ENCODE measurements at places on chromosomes 7 and 10.

DNA sequence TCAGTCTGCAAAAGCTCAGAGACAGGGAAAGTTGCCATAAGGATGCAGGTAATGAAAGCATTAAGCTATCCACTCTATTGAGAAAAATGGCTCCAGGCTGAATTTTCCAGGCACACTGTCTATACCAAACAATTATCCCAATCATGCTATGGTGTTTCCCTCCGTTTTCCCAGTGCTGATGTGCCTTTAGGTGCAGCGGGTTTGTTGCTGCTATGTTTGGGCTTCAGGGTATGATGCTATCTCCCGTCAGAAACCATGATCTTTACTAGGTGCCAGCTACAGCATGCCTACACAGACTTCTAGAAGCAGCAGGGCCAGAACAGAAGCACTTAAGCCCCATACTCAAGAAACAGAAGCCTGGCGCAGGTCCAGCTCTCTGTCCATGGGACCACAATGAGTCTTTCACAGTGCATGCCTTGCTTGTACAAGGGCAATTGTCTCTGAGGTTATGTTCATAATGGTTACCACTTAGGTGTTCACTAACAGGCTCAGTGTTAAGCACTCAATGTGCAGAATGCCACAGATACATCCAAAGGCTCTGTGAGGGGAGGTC, 19.4 kb downstream of the STEAP1B start:
- no peak for DNase-seq

DNA sequence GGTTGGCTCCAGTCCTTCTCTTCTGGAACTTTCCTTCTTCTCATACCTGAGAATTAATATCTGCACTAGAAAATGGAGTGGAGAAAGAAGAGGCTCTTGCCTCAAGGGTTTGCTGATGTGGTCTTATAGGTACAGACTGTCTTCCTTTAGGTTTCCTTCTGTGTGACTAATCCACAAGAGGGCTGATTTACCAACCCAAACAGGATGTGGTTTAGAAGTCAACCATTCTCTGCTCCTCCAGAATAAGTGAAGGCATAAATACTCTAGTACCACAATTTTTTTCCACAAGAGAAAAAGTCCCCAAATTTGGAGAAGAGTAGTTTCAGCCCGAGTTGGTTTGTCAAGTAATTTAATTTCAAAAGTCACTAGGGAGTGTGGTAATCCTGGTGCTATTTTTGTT, 85.8 kb downstream of the NRP1 start:
- DNase-seq, result no peak

DNA sequence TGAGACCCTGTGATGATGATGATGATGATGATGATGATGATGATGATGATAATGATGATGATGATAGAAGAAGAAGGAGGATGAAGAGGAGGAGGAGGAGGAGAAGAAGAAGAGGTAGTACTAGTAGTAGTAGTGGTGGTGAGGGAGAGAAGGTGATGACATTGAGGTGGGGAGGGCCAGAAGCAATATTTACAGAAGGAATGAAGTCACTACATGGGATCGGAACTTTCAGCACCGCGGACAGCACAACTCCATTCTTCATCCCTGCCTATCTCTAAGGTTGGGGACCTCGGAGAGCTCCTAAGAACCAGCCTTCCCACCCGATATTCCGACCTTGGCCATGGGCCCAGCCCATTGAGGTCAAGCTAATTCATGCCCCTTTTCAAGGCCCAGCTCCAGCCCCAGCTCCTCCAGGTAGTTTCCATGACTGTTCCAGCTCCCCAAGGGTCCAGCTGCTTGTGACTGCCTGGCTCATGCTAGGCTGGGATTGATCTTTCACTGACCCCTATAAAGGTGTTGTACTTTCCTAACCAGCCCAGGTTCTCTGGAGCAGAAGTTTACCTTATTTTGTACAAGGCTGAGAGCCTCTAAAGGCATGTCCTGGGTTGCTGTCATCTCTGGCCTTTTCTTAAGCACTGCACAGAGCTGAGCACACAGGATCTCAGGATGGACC, 10.3 kb downstream of the CRHR2 start:
- peak; percentile 28 for DNase-seq

DNA sequence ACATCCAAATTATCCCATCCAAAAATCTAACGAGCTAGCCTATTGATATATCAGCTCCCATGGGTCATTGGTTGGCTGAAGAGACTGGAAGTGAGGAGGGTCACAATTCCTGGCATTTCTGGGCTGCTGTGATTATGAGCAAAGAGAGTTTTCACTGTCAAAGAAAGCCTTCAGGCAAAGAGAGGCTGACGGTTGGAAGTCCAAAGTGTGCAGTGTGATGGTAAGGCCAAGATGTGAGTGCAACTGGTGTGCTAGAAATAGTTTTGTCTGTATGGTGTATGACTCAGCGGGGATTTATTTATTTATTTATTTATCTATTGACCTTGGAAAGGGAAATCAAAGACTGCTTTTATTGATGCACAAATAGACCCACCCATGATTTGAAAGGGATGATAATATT, 75.0 kb downstream of the AASS start:
- no peak for DNase-seq

- DNase-seq, result no peak
Observed at GRCh38 chr10:99869581-99870122, 87.2 kb downstream of the ABCC2 start.

GRCh38 chr10:17059197-17059688, 70.4 kb downstream of the CUBN start:
- DNase-seq, result no peak

DNA sequence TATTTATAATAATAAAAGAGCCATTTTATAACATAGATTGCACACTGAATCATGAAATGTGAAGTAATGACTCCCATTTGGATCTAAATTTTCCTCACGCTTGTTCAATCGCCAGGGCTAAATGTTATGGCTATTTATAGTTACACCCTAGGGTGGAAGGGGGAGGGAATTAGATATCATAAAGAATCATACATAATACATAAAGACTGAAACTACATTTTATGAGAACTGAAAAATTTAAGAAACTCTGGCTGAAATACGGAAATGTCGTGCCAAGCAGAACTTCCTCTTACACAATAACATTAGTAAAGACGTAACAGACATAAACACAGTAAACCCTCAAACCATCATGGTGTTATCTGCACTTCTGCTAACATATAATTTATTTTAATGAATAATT, 327.5 kb upstream of the PHF14 start:
- no peak for DNase-seq
